ENCODE measurements at places on chromosomes 12 and 14.

- DNase-seq, result no peak
These were observed 100.3 kb downstream of the PTCSC3 start for GRCh38 chr14:36076197-36076596.

- DNase-seq, result no peak
These were observed 907.2 kb downstream of the VRK1 start for GRCh38 chr14:97704316-97704885.

- no peak for DNase-seq
These were observed 64.0 kb upstream of the ATF1 start for GRCh38 chr12:50699940-50700339.

DNA sequence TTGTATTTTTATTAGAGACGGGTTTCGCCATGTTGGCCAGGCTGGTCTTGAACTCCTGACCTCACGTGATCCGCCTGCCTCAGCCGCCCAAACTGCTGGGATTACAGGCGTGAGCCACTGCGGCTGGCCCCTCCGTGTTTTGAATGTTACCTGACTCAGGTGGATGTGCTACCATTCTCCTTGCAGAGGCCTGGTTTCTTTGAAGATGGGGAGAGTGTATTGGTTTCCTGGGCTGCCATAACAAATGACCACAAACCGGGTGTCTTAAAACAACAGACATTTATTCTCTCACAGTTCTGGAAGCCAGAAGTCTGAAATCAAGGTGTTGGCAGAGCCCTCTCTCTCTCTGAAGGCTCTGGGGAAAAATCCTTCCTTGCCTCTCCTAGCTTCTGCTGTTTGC, 98.0 kb downstream of the IRF2BPL start:
- DNase-seq, result no peak

DNA sequence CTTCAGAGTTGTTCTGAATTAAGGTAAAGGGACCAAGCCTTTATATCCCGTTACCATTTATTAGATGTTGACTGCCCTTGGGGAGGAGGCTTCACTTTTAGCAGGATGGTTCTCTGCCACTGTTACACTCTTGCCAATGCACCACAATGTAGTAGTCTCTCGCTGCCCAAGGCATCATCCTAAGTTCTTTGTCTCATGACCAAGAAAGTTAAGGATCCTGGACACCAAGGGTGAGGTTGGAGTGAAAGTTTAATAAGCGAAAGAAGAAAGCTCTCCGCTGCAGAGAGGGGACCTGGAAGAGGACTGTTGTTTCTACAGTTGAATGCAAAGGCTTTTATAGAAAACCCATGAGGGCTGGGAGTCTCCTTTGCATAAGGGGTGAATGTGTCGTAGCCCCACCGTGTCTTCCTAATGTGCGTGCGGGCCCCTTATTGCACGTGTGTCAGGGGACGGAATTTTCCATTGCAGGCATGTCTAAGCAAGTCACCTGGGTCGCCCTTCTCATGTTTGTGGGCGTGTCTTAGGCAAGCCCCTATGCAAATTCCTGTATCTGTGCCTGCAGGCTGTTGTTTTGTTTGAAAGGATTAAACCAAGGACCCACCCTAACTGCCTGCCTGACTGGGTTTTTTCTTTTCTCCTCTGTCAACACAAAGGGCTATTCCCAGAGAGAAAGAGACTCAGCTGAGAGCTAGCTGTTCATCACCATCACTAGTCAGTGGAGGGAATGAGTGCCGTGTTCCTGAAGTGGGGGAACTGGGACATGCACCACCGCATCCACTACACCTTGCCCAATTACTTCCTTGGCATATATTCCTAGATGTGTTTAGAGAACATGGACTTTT, 17.6 kb upstream of the RNASE1 start:
- no peak for DNase-seq

DNA sequence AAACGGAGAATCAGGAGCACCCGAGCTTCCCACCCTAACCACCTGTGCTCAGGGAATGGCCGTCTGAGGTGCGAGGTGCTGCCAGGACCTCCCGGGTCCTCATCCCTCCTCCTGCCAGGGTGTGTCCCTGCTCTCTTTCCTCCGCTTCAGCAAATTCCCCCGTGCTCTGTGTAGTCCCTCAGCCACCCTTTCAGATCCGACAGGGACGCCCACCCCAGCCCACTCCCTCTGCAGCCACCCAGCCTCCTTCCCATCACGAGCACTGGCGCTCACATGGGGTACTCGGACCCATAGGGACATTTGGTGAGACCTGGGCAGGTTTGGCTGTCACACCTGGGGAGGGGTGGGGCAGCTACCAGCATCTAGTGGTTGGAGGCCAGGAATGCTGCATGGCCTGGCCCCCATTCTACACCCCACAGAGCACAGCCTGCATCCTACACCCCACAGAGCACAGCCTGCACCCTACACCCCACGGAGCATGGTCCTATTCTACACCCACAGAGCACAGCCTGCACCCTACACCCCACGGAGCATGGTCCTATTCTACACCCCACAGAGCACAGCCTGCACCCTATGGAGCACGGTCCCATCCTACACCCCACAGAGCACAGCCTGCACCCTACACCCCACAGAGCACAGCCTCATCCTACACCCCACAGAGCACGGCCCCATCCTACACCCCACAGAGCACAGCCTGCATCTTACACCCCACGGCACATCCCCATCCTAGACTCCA, 12.7 kb downstream of the GALNT9 start:
- no peak for DNase-seq

DNA sequence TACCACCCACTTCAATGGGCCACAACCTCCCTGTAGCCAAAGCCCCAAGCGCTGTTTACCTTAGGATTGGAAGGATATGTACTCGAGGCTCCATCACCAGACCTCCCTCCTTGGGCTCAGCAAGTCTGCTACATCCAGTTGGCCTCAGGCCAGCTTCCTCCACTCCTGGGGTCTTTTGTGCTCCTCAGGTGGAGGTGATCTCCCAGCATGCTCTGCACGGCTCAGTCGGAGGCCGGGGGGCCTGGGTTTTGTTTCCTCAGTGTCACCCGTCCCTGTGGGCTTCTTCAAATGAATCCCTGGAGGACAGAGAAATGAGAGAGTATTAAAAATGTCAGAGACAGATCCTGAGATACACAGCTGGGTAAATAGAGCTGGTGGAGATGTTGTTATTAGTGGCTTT, 723.1 kb upstream of the TBX3 start:
- DNase-seq, result no peak

GRCh38 chr14:42523666-42524065, 917.0 kb downstream of the LRFN5 start:
- DNase-seq, result no peak

- no peak for DNase-seq
These were observed 7.9 kb upstream of the HCAR1 start for GRCh38 chr12:122738571-122738970.

DNA sequence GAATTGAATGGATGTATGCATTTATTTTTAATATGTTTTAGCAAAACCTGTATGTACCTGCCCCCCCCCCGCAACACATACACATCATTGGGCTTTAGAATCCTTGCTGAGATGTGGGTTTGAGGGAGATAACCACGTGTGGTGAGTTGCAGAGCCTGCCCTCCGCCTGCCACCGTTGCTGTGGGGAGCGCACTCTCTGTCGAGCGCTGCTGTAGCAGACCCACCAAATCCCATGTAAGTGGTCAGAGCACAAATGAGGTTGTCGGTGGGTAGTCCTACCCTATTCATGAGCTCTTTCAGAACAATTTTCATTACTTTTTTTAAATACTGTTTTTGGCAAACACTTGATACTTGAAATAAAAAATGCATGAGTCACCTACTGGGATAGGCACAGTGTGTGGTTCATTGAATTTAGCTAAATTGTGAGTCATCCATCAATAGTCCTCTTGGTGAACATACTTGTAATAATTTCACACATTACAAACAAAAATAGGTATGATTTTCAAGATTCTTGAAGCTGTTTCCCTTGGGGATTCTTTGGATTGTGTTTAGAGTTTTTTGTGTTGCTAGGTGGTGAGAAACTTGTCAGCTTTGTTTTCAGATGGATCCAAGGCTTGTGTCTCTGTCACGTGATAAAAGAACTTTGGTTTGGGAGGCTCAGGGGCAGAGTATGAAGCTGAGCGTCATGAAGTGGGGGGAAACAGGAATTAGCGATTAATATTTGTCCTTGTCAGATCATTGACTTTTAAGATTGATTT, 107.6 kb downstream of the PTCSC3 start:
- DNase-seq, result no peak

DNA sequence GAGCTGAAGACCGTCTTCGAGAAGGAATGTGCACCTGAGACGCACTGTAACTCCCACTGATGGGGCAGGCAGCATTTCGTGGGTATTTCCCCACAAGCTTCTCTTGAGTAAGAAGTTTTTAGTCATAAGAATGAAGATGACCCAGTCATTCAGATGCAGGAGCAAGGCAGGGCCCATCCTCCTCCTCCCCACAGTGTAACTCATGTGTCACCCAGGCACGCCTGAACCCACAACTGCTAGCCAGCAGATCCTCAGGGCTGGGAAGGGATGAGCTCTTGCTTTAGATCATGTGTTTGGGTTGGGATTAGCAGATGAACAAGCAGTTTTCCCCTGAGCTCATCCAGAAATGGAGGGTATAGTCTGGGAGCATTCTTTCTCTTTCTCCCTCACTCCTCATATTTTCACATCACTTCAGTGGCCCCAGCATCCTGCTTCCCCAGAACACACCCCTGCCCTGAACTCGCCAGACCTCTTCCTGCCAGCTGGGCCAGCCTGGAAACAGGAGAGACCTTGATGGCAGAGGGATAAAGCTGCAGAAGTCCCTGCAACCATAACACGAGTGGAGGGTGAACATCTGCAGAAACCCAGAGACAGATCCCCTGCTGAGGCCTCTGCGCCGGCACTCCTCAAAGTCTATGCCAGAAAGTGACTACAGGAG, 73.3 kb downstream of the B4GALNT3 start:
- no peak for DNase-seq

DNA sequence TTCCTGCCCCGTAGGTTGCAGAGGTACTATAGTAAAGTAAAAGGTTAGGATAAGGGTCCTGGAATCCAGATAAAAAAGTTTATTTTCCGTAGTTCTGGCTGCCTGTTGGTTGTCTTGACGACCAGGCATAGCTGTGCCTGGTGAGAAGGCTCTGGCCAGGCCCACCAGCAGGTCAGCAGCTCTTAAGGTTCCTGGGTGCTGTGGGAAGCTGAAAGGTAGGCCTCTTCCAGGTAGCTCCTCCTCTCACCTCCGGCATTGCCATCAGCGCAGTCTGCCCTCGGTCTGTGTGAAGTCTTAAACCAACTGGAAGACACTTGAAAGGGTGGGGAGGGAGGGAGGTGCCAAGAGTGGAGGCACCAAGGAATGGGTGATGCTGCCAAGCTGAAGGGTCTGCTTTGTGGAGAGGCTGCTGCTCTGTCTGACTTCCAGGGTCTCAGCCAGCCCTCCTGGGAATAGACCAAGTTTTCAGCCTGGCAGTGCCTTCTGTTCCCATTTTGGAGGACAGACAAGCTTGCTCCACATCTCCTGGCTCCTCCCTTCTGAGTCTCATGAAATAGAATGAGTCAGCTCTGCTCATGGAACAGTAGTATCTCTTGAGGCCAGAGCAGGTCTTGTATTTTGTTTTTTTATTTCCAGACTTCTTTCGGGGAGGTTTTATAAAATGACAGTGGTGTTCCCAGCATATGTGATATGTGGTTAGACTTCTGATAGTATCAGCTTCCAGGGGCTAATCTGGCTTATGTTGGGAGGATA, 5.2 kb upstream of the ACADS start:
- DNase-seq, result no peak

DNA sequence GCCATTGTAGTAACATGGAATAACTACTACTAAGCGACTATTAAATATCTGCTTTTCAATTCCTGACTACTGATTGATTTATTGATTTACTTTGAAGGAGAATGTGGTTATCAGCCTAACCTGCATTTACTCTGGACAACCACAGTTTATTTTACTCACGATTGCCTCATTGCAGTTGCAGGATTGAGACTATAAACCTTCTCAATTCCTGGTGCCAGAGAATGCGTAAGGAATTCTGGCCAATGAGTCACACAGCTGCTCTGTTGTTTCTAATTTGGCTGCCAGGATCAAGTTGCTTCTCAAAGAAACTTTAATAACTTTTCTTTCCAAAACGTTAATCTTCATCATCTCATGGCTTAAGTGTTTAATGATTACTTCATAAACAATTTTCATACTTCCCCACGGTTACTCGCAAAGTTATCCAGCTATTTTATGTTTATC, 13.1 kb upstream of the TMTC1 start:
- no peak for DNase-seq

GRCh38 chr12:5827591-5827990, 117.5 kb downstream of the ANO2 start:
- no peak for DNase-seq

GRCh38 chr12:92063641-92064040, 82.0 kb downstream of the BTG1 start:
- DNase-seq, result no peak

Data from GM12892 (cell line).